Mesangial cell (primary cell): ENCODE measurements at places on chromosomes 3 and 15. TPM values are rescaled to one million over a fixed set of nuclear protein-coding genes. Genes with fewer than 3 reads are reported as not detected.

UCN2 gene
- total RNA-seq, result 8.4 and 9.9 TPM in 2 replicates

INTS14 gene
- total RNA-seq, result 26.7 and 37.2 TPM in 2 replicates

CEMIP gene
- total RNA-seq, result 0.49 and 0.51 TPM in 2 replicates

MAP1A gene
- total RNA-seq, result 4.2 and 7.6 TPM in 2 replicates

KCNMB2 gene
- total RNA-seq, result 0.13 TPM in 1 of 2 replicates, not detected in the other

FAM107A gene
- total RNA-seq, result 0.13 and 0.16 TPM in 2 replicates

CCDC191 gene
- 0.49 and 1.9 TPM in 2 replicates for total RNA-seq

LYZL4 gene
- not detected in 2 replicates for total RNA-seq

CCNB2 gene
- 11.5 and 150 TPM in 2 replicates for total RNA-seq

SLC12A1 gene
- under 0.01 and 0.25 TPM in 2 replicates for total RNA-seq

GPD1L gene
- 6.4 and 15.6 TPM in 2 replicates for total RNA-seq

WDR93 gene
- 0.16 and 0.25 TPM in 2 replicates for total RNA-seq

TSEN2 gene
- 5.8 and 8.5 TPM in 2 replicates for total RNA-seq

CAV3 gene
- total RNA-seq, result not detected in 2 replicates

SEMA6D gene
- 0.49 and 2.9 TPM in 2 replicates for total RNA-seq

PROK2 gene
- not detected in 2 replicates for total RNA-seq

MOBP gene
- not detected in 2 replicates for total RNA-seq

CASR gene
- total RNA-seq, result 2.2 TPM in 1 of 2 replicates, not detected in the other

GNAT1 gene
- total RNA-seq, result not detected in 2 replicates

SCAANT1 gene
- total RNA-seq, result not detected in 2 replicates

LINGO1 gene
- 0.16 and 0.76 TPM in 2 replicates for total RNA-seq

SH2D7 gene
- not detected in 2 replicates for total RNA-seq

CYP8B1 gene
- total RNA-seq, result not detected in 2 replicates

GPR149 gene
- total RNA-seq, result not detected in 2 replicates

B2M gene
- total RNA-seq, result 684 and 1,495 TPM in 2 replicates

FOXL2NB gene
- total RNA-seq, result 0.13 TPM in 1 of 2 replicates, not detected in the other

PAQR5 gene
- 0.81 and 0.89 TPM in 2 replicates for total RNA-seq

HIGD1A gene
- 54.5 and 103 TPM in 2 replicates for total RNA-seq

P2RY14 gene
- not detected in 2 replicates for total RNA-seq

GOLGA8S gene
- total RNA-seq, result not detected in 2 replicates

MSL2 gene
- total RNA-seq, result 8.6 and 11.3 TPM in 2 replicates

TMEM158 gene
- 5.2 and 20.9 TPM in 2 replicates for total RNA-seq

IGSF11 gene
- total RNA-seq, result under 0.01 TPM in 1 of 2 replicates, not detected in the other

FETUB gene
- total RNA-seq, result not detected in 2 replicates

GJD2 gene
- total RNA-seq, result not detected in 2 replicates

CACNA2D3 gene
- total RNA-seq, result 0.13 TPM in 1 of 2 replicates, not detected in the other

GP5 gene
- total RNA-seq, result under 0.01 and 0.16 TPM in 2 replicates

TNFAIP8L3 gene
- total RNA-seq, result 0.98 and 1.4 TPM in 2 replicates

ACAN gene
- total RNA-seq, result 0.16 and 0.63 TPM in 2 replicates

CAMKV gene
- total RNA-seq, result not detected in 2 replicates

MED12L gene
- total RNA-seq, result 0.49 and 0.63 TPM in 2 replicates

TGM4 gene
- 0.13 and 0.65 TPM in 2 replicates for total RNA-seq

SI gene
- not detected in 2 replicates for total RNA-seq

AGTR1 gene
- total RNA-seq, result 0.13 and 0.16 TPM in 2 replicates

A4GNT gene
- total RNA-seq, result not detected in 2 replicates

CISH gene
- 2.9 and 5.3 TPM in 2 replicates for total RNA-seq

PLCB2 gene
- total RNA-seq, result 0.81 and 2.2 TPM in 2 replicates
